ENCODE measurements at places on chromosomes 7 and 10.

- no peak for DNase-seq
Observed at GRCh38 chr7:108836256-108836655, 266.6 kb downstream of the DNAJB9 start.

GRCh38 chr7:42468471-42468870 is 231.5 kb upstream of the GLI3 start:
- no peak for DNase-seq

DNA sequence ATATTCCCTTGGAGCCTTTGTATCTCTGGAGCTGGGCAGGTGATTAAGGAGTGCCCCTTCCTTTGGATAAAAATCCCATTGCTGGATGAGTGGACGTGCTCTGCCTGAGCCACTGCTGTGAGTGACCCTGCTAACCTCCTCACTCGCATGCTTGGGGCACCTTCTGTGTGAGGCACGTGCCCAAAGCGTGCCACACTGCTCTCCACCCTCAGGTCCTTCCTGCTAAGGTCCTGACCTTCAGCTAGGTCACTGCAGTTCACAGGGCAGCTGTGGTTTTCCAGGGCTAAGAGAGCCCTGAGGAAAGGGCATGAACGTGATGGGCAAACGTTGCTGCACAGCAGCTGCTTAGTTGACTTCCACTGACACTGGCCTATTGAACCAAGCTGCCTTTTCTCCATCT is 204.4 kb upstream of the COBL start:
- DNase-seq = no peak

GRCh38 chr10:79102498-79102874 is 33.7 kb downstream of the ZMIZ1 start:
- DNase-seq = no peak

DNA sequence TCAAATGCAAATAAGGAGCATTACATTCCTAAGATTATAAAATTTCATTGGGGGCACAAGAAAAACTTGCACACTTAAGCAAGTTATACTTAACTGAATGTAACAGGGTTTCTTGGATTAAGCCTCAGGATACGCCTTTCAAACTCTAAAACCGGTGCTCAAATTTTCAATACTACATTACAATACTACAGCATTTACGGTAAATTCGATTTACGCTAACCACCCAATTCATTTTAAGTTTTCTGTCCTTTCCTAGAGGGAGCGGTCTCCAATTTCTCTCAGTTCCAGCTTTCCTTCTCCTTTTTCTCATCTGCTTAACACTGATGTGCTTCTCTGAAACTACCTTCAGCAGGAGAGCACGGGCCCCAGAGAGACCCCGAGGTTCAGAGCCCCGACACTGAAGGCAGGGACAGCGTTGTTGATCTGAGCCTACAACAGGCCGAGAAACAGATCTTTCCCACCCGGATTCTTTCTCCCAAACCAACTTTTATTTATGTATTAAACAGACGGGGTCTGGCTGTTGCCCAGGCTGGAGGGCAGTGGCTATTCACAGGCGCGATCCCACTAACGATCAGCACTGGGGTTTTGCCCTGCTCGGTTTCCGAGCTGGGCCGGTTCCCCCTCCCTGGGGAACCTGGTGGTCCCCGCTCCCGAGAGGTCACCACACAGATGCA is 798 bp downstream of the ZNF425 start:
- no peak for DNase-seq

- no peak for DNase-seq
Observed at GRCh38 chr10:77195101-77195500, 442.5 kb downstream of the KCNMA1 start.

DNA sequence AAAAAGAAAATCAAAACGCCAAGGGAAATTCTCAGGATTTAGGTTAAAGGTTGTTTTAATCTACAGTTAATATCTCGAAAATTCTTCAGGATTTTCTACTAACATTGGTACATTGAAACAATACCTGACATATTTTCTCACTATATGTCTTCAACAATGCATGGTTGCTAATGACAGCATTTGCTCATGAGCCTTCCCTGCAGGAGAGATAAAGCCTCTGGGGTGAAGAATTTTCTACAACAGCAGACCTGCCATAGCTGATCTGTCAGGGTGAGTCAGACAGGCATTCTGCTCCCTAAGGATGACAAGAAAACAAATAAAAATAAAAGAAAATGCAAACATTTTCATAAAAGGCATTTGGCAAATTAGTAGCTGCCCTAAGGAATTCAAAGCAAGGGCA is 11.7 kb upstream of the GPR37 start:
- DNase-seq = no peak

GRCh38 chr10:125112697-125113494 is 47.5 kb downstream of the CTBP2 start:
- DNase-seq = no peak

GRCh38 chr10:128960517-128960916 is 506.5 kb upstream of the MGMT start:
- no peak for DNase-seq

DNA sequence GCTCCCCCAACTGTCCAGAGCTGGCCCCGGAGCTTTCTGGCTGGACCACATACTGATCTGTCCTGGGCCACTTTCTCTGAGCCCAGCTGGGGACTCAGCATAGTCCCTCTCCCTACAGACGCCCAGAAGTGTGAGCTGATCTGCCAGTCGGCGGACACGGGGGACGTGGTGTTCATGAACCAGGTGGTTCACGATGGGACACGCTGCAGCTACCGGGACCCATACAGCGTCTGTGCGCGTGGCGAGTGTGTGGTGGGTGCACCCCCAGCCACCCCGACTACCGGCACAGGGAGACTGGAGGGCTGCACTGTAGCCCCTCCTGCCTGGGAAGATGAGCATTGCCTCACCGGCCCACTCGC is 41.8 kb downstream of the TBATA start:
- no peak for DNase-seq

DNA sequence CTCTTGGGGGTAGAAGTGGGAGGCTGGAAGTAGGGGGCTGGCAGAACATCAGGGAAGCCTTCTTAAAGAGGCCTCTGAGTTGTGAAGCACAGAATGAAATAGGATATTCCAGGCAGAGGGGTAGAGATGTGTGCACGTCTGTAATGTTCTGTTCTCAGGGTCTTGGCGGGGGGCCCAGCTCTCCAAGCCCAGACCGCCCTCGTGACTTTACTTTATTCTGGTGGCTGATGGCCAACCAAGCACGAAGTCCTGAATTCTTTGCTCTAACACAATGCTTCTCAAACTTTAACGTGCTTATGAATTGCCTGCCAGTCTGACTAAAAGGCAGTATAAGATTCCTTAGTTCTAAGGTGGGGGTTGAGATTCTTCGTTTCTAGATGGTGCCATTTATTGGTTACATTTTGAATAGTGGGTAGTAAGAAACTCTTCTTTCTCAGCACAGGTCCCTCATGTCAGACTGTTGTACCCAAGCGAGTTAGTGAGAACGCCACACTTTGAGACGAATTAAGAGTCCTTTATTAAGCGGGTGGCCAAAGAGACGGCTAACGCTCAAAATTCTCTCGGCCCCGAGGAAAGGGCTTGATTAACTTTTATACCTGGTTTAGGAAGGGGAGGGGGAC is 8.2 kb downstream of the PRXL2A start:
- DNase-seq = no peak

DNA sequence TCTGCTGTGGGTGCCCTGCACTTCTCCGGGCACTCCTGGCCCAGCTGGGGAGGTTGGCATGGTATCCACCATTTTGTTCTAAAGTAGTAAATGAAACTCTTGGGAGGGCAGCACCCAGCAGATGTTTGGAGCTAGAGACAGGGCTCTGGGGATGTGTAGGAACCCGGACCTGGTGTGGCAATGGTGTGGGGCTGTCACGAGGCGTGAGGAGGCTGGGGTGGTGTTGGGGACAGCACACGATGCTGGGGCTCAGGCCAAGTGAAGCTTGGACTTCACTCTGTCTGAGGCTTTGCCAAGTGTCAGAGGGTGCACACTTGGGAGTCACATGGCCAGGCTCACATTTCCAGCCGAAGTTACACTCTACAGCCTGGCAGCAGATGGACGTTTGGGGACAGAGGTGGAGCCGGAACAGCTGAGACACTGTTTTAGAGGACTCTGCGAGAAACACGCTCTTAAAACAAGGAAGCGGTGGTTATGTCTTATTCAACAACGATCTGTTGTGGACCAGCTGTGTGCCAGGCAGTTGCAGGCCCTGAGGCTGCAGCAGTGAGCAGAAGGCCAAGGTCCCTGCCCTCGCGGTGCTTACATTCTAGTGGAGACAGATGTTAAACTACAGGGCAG is 118.2 kb downstream of the CUX1 start:
- DNase-seq = no peak

- DNase-seq = no peak
Observed at GRCh38 chr10:3059974-3060373, 7.4 kb upstream of the PFKP start.

DNA sequence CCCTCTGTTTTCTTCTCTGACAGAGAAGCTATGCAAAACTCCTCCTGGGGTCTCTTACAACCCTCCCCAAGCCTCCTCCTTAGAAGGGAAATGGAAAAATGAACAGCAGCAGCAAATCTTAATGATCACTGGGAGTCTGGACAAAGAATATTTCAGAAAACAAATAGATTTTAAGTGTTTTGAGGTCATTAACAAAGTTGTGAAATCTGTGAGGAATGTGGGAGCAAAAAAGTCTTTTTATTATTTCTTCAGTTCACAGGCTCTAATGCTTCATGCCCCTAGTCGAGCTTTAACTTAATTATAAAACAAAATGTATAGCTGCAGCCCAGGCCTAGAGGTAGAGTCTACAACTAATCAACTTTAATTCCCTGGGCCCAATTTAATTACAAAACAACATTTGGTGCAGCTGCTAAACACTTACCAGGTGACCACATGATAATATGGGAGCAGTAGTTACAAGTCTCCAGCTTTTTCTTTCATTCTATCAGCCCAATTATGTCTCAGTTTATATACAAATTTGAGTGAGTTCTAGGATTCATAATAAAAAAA is 293.2 kb downstream of the THSD7A start:
- DNase-seq = no peak
